ENCODE measurements at places on chromosomes 7 and 10.

- DNase-seq, result no peak
Measured at GRCh38 chr10:125027871-125028869, 86.2 kb downstream of the ZRANB1 start.

DNA sequence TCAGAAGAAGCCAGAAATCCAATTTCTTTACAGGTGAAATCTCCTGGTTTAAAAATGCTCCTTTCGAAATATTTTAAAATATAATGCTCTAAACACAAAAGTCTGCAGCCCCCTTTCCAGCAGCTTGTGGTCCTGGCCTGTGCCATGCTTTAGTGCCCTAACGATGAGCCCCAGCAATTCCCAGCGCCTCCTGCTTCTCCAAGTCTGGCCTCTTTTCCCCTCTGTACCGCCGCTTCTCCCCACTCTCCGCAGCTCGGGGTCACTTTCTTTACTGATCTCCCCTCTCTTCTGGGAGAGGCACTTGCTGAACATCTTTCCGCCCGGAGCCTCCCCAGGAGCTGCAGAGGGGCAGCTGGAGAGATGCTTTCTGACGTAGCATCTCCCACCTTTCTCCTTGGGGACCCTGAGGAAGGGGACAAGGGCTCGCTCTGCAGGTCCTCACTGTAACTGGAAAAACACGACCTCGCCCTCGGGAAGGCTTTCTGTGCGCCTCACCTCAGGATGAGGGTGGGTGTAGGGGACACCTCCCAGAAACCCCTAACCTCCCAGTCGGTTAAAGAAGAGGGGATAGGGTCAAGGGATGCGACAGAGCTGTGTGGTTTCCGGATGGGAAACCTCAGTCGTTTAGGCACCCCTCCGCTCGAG, 565 bp upstream of the INA start:
- no peak for DNase-seq

DNA sequence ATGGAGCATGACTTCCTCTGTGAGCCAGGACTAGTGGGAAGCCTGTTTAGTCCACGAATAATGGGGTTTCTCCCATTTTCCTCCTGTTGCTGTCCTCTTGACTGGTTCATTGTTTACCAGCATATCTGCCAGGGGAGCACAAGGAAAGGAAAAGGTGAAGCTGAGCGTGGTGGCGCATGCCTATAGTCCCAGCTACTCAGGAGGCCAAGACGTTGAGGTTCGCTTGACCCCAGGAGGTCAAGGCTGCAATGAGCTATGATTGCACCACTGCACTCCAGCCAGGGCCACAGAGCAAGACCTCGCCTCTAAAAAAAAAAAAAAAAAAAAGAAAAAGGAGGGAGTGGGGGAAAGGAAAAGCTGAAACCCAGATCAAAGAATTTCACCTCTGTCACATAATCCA, 5.8 kb upstream of the IL2RA start:
- DNase-seq, result no peak

GRCh38 chr10:93412801-93413200, 69.3 kb downstream of the MYOF start:
- DNase-seq, result no peak

DNA sequence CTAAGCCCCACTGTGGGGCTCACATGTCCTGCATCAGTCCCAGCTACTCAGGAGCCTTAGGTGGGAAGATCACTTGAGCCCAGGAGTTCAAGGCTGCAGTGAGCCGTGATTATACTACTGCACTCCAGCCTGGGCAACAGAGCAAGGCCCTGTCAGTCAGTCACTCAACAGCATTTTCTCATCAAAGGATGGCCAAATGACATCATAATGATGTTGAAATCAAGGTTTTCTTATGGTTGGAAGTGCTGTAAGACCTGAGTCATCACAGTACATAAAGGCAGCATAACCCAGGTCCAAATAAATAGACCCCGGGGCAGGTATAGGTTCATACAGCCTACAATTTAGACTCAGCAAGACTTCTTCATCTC, 341.1 kb downstream of the PARD3 start:
- no peak for DNase-seq

- no peak for DNase-seq
Measured at GRCh38 chr7:148380596-148381419, 209.8 kb upstream of the C7orf33 start.

- no peak for DNase-seq
Measured at GRCh38 chr7:159020987-159021386, 123.7 kb downstream of the VIPR2 start.

GRCh38 chr7:131745390-131746248, 189.2 kb upstream of the PODXL start:
- DNase-seq, result no peak

GRCh38 chr10:71486484-71487114, 89.9 kb downstream of the CDH23 start:
- DNase-seq, result no peak

GRCh38 chr10:13421382-13421917, 73.4 kb upstream of the SEPHS1 start:
- no peak for DNase-seq

Data from Right ventricle myocardium inferior (tissue), 1 donor.